ENCODE measurements at places on chromosomes 1 and 21.

- DNase-seq = no peak
Observed at GRCh38 chr1:18475234-18475905, 5.4 kb upstream of the KLHDC7A start.

DNA sequence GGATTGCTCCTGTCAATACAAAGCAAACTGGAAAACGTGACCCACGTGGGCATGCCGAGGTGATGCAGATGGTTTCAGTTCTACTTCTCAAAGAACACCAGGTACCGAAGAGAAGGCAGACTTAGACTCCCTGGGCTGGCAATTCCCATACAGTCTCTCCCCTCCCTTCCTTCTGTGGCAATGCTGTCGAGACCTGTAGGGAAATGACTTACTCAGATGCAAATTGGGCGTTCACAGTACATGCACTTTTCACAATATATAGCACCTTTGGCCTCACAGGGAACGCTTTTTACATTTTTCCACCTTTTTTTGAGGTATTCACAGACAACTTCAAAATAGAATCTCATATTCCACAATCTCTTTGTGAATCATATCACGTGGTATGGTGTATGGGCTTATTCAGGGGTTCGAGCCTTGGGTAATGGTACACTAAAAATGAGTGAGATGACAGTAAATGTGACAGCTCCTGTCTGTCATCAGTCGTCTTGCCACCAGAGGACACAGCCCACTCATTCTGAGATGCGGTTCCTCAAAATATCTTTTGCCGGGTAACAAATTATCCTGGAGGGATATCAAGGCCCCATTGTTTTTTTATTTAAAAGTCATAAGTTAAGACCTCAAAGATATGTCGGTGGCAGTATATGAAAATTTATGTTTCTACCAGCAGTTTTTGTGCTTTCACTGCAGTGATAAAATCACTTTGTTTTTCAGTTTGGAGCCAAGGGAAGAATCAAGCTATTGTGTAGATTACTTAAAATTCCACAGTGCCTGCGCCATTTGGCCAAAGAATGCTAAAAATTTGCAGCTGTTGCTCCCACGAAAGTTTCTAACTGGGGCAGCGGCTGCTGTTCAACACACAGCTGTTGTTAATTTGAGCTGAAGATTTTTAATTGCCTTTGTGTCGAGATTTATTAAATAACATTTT is 168.4 kb downstream of the ZZZ3 start:
- no peak for DNase-seq

DNA sequence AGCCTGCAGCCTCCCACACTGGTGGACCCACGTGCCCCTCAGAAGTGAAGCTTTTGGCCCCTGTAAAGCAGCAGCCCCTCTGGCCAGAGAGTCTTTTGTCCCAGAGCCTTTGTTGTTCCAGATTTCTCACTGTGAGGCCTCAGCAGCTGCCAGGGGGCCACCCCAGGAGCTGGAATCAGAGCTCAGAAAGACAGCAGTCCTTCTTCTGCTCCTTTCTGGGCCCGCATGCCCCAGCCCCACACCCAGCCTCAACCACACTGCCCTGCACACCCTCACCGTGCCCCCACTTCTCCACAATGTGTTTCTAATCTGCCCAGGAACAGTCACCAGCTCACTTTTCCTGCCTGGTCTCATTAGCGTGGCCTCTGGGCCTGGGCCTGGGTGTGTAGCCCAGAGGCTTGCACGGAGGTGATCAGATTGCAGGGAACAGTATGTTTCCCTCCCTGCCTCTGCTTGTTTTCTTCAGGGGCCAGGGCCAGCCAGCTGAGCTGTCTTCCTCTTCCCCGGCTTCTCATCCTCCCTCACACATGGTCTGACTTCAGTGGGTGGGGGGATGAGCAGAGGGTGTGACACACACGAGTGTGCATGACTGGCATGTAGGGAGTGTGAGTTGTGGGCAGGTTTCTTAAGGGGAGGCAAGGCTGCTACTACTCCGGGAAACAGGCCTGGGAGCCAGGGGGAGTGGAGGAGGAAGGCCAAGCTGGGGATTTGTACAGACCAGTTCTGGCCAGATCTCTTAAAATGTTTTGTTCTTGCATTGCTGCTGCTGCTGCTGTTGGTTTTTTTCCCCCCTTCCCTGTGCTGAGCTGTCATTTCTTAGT is 82.5 kb upstream of the ZNF648 start:
- DNase-seq = no peak

DNA sequence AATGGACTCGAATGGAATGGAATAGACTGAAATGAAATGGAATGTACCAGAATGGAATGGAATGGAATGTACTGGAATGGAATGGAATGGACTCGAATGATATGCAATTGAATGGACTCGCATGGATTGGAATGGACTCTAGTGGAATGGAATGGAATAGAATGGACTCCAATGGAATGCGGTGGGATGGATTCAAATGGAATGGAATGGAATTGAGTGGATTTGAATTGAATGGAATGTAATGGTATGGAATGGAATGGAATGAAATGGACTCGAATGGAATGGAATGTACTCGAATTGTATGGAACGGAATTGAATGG is 99.6 kb upstream of the FBXO28 start:
- DNase-seq = no peak

DNA sequence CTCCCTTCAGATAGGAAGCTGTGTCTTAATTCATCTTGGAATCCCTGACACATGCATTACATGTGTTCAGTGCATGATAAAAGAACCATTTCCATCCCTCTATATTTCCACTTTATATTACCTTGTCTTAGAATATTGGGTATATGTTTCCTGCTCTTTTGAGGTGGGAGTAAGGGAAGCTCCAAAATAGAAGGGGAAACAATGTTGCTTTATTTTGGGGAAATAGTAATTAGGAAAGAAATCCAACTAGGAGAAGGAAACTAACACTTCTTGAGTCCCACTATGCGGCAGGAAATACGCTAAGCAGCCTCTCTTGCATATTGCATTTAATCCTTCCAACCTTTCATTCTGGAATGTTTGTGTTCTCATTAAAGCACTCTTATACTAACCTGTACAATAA is 89.4 kb upstream of the VAV3 start:
- DNase-seq = no peak

GRCh38 chr21:33201956-33202355 is 27.8 kb upstream of the IFNAR2 start:
- no peak for DNase-seq

- DNase-seq = no peak
Observed at GRCh38 chr1:204268101-204268500, 54.3 kb upstream of the GOLT1A start.

GRCh38 chr21:15706696-15707095 is 23.1 kb upstream of the USP25 start:
- DNase-seq = no peak

DNA sequence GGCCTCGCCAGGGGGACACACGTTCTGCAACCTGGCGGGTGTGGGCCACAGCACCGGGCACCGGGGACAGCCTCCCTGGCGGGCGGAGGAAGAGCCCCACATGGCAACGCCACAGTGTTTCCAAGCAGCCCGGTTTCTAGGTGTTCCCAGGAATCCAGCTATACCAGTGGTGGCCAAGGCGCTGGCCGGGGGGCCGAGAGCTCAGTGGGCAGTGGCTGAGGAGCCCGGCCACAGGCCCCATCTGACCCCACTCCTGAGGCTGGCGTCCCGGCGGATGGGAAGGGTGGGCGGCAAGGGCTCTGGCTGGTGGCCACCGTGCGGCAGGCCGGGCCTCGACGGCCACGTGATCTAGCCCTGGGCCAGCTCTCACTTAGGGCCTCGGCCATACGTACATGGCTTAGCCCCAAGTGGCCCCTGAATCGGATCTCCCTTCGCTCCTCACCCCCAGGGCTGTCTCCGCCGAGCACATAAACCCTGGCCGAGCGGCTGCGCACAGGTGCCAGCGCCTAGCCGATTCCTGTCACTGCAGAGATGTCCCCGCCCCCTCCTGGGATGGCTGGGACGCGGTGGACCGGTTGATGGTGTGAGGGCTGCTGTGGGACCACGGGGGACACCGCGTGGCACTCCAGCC is 68.7 kb downstream of the MORN1 start:
- no peak for DNase-seq

DNA sequence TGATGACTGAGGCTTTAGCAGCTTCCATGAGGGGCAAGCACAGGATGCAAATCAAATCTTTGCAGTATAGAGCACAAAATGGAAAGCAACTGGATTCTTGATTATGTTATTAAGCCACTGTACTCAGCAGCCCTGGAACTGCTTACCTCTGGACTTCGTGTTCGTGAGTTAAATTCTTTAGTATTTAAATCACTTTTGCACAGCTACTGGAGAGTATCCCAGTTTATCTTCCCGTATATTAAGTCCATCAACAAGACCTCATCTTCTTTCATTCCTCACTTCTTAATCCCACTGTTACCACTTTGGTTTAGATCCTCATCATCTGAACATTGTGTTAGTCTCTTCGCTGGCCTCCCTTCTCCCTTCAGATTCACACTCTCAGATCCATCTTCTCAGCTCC is 108.9 kb downstream of the GREM2 start:
- DNase-seq = no peak

- DNase-seq = no peak
Observed at GRCh38 chr1:9768983-9769382, 54.8 kb downstream of the CLSTN1 start.

GRCh38 chr1:3248155-3249141 is 179.4 kb downstream of the PRDM16 start:
- no peak for DNase-seq

DNA sequence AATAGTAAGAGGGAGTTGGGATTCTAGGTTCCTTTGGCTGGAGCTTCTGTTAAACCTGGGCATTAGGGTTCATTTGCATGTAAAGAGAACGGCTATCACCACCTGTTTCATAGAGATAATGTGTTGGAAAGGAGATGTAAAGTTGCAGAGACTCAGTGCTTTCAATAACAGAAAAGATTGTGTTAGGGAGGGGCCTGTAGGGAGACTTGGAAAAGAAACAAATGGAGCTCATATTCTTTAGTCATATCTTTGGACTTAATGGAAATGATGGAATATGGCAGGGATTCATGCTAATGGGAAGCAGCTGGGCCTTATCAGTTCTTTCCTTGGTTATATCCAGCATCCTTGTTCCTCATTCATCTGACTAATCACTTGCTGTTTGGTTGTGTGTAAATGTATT is 144.9 kb downstream of the CD247 start:
- no peak for DNase-seq

DNA sequence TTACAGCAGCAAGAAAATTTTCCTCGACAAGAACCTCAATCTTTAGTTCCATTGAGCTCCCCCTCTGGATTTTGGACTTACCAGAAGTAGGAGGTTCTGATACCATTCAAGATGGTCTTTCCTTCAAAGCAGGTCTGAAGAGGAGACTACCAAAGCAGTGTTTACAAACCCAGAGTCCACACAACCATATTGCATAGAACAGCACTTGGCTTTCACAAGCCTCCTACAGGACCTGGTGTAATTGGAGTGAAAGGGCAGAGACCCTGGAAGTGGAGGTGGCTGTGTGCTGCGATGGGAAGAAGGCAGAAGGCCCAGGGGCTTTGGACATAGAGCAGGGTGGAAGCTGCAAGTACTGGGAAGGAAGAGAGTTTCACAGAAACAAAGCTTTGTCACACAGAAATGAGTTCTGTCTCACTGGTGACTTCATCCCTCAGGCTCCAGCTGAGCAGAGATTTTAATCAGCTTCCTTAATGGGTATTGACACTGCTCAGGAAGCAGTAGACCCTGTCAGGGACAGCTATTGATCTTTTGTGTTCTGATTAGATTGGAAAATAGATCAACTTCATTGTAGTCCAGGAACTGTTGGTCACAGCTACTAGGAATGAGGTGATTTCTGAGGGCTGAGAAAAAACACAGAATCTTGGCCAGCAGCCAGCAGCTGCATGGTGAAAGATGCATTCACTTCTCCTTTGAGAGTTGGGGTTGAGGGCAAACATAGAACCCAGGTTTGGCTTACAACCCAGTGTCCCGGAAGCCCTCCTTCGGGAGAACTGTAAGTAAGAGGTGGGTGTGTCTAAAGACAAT is 124.0 kb downstream of the SYT2 start:
- DNase-seq = no peak

GRCh38 chr1:1808206-1808605 is 29.9 kb upstream of the NADK start:
- DNase-seq = no peak

- DNase-seq = no peak
Observed at GRCh38 chr1:228228601-228229074, 20.8 kb downstream of the OBSCN start.

- no peak for DNase-seq
Observed at GRCh38 chr1:206128196-206128595, 11.0 kb upstream of the AVPR1B start.

- no peak for DNase-seq
Observed at GRCh38 chr1:203116091-203116820, 11.3 kb upstream of the ADORA1 start.

DNA sequence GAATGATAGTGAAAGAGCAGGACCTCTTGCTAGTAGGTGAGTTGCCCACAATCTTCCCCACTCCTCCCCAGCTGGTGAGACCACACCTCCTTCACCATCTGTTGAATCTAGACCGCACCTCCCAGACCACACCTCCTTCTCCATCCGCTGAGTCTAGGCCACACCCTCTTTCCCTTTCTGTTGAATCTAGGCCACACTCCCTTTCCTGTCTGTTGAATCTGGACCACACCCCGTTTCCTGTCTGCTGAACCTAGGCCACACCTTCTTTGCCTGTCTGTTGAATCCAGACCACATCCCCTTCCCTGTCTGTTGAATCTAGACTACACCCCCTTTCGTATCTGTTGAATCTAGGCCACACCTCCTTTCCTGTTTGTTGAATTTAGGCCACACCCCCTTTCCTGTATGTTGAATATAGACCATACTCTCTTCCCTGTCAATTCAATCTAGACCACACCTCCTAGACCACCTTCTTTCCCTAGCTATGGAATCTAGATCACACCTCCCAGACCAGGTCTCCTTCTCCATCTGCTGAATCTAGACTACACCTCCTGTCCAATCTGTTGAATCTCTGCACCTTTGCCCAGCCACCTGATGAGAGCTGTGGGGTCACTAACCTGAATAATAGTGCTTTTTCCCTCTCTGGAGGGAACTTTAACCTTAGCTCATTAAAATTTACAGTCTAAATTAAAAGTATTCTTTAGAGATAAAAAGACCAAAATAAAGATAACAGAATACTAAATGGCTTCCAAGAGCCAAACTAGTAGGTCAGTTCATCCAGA is 116.3 kb downstream of the DAB1 start:
- no peak for DNase-seq

DNA sequence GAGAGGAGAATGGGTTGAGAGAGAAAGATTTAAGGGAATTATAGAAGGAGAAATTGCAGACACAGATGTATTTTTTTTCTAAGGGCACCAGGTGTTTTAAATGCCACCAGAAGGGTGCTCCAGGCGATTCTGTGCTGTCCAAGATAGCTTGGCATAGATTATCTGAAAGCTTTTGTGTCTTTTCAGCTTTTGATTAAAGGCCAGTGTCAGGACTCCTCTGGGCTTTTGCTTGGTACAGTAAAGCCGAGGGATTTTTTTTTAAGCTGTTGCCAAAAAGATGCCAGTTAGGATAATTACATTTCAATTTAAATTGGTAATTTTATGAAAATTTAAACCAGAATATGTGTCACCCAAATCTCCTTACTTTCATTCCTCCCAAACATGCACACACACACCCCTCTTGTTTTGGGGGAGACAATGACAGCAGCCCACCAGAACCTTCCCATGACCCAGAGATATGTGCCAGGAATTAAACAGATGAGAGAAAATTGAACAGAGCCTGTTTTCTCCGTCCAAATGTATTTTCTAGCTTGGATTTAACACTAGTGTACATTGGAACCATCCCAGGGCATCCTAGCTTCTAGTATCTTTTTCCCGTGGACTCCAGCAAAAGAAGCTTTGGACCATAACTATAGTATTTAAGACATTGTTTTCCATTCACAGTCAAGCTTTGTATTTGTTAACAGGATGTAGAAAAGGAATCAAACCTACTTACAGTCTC is 670.7 kb upstream of the CXADR start:
- DNase-seq = no peak

Data from cerebellar nuclear complex (tissue), 1 donor.